Islet precursor cell (in vitro differentiated cells): ENCODE measurements at places on chromosomes 4 and X.

DNA sequence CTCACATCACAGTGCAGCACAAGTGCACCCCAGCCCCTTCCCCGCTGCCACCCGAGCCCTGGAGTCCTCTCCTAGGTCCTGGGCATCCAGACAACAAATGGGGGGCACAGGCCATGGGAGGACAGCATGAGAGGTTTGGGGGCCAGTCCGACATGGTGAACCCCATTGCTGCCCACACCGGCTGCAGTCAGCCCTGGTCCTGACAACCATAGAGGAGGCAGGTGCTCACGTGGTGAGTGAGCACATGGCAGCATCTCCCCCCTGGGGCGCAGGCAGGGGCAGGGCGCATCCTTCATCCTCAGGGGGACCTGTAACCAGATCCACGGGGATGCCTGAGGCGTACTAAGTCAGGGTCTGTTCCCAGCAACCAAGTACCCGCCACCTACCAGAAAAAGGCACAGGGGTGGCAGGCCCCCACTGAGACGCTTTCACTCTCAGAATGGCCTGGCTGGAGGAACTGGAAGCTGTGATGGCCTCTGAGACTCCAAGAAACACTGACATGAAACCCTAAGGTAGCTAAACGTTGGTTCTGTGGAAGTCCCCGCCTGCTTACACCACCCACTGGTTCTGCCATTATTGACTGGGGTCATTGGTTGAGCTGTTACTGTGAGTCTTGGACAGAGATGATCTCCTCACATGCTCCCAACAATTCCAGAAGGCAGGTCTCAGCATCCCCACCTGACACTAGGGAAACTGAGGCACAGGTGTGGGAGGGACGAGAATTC, 6.5 kb downstream of the ZFYVE28 start:
- no peak for DNase-seq

DNA sequence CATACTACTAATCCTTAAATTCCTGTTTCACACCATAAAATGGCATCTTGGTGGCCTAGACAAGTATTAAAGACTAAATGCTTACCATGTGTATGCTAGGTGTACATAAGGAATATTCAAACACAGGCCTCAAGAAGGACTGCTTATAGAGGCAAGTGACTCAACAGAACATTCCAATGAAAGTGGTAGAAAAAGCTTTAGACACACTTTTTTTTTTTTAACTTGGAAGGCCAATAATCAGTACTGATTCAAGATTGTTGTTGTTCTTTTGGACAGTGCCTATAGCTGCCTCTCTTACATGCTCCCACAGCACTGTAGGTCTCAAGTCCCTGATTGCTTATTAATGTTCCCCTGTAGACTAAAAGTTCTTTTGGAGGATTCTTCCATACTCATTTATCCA, 77.6 kb downstream of the FBXL5 start:
- no peak for DNase-seq

GRCh38 chrX:94751611-94752010, 1077.6 kb downstream of the FAM133A start:
- DNase-seq = no peak

- DNase-seq = no peak
These were observed 18.5 kb upstream of the DCAF4L1 start for GRCh38 chr4:41963105-41963504.

DNA sequence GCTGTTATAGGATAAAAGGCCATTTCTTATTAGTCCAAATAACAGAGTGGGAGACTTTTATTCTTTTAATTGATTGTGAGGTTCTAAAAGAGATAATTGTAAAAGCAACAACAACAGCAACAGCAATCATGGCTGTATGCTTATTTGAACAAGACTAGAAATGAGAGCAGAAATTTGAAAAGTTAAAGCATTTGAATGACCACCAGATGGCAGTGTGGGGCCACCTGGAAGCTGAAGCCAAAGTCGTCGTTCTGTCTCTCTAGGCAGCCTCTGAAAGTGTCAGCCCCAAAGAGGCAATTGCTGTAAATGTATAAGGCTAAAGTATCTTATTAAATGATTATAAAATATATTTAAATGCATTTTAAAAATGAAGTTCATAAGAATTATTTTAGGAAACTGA, 42.2 kb downstream of the SH2D1A start:
- DNase-seq = peak; percentile 52

- DNase-seq = no peak
These were observed 43.5 kb downstream of the FMR1NB start for GRCh38 chrX:148024425-148025148.

DNA sequence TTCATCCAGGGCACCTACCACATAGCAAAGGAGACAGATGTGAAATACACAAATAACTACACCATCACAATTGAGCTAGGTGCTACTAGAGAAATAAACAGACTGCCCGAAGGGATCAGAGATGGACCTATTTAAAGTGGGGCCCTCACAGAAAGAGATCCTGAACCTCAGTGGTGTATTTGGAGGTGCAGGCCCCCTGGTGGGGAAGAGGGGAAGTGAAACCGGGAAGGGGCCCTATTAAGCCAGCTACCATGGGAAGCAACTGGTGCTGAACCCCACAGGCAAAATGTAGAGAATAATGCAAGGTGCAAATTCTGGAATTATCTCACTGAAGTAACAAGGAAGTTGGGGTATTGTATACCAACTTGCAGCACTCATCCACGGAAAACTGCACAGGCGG, 78.6 kb upstream of the FAM9A start:
- no peak for DNase-seq

GRCh38 chr4:139641218-139641617, 24.4 kb upstream of the MGST2 start:
- DNase-seq = peak; percentile 66

- DNase-seq = no peak
These were observed 250.0 kb downstream of the GPAT3 start for GRCh38 chr4:83785891-83786290.

DNA sequence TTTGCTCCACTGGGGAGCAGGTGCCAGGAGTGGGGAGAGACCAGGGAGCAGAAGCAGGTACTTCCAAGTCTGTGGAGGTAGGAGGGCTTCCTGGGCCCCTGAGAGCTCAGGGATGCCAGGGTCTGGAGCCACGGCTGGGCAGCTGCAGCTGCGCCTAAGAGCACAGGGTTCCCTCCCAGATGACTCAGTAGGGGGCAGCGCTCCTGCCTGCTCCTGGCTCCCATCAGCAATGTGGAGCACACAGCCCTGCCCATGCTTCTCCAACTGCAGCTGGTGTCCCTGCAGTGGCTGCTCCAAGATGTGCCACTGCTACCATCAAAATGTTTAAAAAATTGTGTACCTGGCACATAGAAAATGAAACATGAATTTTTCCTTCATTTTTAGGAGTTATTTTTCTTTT, 1028.2 kb downstream of the PCDH7 start:
- no peak for DNase-seq

GRCh38 chr4:73978886-73979285, 2.9 kb downstream of the PF4 start:
- no peak for DNase-seq

GRCh38 chr4:146445198-146446150, 76.3 kb downstream of the SLC10A7 start:
- no peak for DNase-seq

DNA sequence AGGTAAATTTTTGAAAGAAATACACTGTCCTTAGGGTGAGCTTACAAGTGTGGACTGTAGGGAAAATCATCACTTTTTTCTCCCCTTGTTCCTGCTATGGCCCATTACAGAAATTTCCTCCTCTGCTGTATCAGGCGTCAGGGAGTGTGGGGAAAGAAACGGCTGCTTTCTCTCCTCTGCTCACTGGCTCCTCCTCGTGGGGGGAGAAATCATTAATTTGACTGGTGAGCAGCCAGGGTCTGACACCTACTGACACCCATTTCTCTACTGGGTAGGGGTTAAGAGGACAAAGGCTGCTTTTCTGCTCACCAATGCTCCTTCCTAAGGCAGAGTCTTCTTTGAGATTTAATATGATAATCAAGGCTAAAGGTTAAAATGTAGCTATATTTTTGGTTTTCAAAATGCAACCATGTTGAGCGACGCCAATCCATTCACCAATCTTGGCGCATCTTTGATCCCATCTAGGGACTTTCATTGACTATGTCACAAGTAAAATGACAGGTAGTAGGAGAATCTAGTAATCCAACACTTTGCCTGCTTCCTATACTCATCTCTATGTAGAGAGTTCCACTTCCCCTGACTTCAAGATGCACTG, 25.1 kb downstream of the SETD7 start:
- peak; percentile 71 for DNase-seq

GRCh38 chr4:33923469-33923868, 2320.8 kb downstream of the ARAP2 start:
- DNase-seq = no peak

DNA sequence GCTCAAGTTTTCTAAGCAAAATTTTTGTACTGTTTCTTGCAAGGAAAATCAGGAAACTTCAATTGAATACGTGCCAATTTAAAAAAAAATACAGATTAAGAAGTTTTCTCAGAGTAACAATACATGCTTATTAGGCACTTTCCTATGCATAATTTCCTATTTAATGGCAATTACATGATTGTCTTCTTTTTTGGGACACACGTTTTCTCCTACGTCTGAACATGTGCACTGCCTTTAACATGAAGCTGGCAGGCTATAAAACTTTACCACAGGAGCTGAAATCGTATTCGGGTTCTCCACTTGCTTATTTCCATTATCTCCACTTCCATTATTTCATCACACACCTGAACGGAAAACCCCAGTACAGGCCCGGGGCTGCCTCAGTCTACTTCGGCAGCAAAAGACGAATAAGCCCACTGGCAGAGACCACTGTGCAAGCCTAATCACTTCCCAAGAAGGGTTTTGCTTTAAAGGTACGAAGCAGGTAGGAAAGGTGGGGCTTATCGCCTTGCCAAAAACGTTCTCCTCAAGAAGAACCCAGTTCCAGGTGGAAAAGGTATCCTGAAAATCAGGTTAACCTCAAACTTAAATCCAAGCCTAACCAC, 575 bp downstream of the RCHY1 start:
- no peak for DNase-seq

- no peak for DNase-seq
These were observed 492.1 kb downstream of the PACRGL start for GRCh38 chr4:21192367-21192766.

DNA sequence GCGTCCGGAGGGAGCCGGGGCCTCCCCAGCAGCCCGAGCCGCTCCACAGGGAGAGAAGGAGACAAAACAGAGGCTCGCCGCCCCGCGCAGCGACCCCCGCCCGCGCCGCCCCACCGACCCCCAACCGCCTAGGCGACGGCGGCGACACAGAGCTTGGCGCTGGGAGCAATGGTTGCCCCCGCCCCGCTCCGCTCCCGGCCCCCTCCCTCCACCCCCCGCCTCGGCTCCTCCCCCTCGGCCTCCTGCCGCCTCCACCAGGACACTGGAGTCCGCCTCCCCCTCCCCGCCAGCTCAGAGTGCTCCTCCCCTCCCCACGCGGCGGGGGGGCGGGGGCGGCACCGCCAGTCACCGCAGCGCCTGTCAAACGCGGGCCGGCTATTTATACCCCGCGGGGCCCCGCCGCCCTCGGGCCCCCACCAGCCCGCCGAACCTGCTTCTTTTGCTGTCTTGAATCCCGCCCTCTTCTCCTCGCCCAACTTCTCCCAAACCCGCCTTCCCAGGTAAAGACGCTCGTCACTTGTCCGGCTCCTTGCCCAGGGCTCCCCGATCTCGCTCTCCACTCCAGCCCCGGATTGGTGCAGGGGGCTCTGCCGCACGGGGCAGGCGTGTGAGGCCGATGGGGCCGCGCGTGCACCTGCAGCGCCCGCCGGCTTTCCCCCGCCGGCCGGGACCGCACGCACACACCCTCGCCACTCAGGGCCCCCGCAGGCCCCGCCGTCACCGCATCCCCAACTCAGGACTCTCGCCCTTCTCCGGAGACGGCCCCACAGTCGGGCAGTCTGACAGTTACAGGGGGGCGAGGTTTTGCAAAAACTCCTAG, at the start of gene ELF2:
TSS of gene ELF2 (minus strand) at position 170 of the 820 bp plus-strand sequence. CDS start 39,517 bp downstream, outside the sequence.
- DNase-seq = peak; percentile 95

DNA sequence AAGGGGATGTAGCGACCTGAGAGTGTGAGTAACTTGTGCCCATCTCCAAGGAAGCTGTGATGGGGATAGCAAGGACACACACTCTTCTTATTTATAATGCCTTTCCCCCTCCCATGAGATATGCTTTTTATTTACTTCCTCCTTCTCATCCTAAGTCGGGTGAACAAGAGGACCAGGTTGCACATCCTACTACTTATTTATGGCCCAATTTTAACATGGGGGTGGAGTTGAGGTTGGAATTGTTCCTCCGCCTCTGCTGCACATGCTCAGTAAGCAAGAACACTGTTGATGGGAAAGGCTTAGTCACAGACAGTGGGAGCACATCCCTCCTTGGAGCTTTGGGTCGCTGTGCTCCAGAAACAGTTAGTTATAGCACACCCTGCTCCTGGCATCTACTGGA, 15.2 kb upstream of the TLR8 start:
- no peak for DNase-seq

- DNase-seq = peak; percentile 74
These were observed 42.0 kb upstream of the PROM1 start for GRCh38 chr4:16125571-16126445.

DNA sequence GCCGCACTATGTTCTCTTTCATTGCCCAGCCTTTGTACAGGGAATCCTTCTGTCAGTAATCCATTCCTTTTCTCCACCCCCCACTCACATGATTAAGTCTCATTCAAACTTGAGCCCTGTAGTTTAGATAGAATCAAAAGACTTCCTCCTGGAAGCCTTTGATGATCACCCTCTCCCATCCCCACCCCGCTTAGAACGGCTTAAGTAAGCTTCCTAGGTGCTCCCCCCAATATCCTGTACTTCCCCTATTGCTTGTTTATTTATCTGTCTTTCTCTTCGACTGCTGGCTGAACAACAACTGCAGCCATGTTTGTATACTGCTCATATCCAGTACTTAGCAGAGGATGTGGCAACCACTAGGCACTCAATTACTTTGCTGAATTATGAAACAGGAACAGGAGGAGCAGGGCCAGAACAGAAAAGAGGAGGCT, 38.5 kb upstream of the GPC3 start:
- DNase-seq = no peak
